Substantia nigra (tissue), 51 donors: ENCODE measurements at places on chromosomes 16 and 17.

DNA sequence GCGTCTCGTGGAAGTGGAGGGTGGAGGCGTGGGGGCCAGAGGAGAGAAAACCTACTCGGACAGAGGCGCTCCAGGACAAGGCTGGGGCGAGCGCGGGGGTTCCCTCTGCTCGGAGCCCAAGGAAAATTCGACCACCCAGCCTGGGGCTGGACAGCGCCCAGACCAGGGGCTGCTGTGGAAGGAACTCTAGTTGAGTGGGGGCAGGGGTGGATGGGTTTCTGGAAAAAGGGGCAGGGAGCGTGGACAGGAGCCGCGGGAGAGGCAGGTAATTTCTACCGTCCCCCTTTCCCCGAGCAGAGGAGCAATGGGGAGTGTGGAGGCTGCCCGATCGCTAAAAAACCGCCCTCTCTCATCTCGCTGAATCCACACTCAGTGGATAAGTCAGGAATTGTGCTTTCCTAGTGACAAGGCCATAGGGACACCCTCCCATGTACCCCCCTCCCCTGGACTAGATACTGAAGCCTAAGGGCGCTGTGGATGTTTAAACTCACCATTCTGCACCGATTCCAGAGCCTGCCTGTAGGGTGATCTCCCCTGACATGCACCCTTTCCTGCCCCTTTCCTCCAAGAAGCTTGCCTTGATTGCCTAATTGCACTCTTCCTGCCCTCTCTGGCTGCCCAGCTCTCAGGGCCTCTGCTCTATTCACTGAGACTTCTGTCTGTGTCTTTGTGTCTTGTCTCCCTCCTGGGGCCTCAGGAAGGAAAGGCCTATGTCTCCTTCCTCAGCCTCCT lies 90.7 kb upstream of the TMEM97 start:
- no peak for DNase-seq

DNA sequence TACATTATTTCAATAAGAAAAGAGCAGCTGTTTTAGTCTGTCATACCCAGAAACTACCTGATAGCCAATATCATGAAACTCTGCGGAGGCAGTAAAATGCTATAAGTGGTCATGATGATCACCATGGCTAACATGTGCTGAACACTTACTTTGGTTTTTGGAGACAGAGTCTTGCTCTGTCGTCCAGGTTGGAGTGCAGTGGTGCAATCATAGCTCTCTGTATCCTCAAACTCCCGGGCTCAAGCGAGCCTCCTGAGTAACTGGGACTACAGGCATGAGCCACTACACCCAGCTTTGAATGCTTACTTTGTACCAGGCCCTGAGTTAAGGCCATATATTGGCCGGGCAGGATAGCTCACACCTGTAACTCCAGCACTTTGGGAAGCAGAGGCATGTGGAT lies 101.2 kb upstream of the DHX40 start:
- DNase-seq = no peak

GRCh38 chr17:61431594-61432311 lies 20.5 kb upstream of the TBX4 start:
- DNase-seq = no peak

GRCh38 chr17:14737984-14738651 lies 437.2 kb downstream of the HS3ST3B1 start:
- DNase-seq = no peak

- no peak for DNase-seq
These were observed 14.6 kb downstream of the GNGT2 start for GRCh38 chr17:49195751-49196150.

DNA sequence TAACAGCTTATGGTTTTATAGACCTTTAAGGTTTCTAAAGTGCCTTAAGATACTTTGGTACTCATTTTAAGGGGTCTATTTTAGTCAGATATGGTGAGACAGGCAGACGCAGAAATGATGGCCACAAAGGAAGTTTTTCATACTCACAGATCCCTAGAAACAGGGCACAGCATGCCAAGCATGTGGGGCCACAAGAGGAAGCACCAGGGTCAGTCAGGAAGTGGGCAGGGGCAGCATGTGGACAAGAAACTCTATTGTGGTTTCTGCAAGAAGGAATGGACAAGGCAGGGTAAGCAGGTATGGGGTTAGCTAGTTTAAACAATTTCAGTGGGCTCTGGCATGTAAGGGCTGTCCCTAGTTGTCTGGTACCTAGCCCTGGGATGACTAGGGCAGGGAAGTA lies 8.5 kb downstream of the EFCAB3 start:
- peak; percentile 1 for DNase-seq

- peak; percentile 23 for DNase-seq
These were observed 43.6 kb downstream of the NOS2 start for GRCh38 chr17:27756467-27757371.

DNA sequence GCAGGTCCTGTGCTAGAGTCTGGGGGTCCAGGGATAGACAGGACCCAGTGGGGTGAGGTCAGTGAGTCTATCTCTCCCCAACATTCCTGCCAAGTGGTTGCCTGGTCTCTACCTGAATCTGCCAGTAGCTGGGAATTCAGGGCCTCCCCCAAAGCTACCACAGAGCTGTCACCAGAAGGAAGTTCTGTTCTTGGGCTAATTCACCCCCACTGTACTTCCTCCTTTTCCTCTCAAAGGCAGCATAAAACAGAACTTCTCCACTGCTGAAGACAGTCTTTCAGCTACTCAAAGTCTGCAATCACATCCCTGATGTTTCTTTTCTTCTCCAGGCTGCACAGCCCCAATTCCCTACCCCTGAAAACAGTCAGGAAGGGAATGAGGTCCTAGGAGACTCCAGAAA lies 8.7 kb downstream of the CAMTA2 start:
- DNase-seq = no peak

DNA sequence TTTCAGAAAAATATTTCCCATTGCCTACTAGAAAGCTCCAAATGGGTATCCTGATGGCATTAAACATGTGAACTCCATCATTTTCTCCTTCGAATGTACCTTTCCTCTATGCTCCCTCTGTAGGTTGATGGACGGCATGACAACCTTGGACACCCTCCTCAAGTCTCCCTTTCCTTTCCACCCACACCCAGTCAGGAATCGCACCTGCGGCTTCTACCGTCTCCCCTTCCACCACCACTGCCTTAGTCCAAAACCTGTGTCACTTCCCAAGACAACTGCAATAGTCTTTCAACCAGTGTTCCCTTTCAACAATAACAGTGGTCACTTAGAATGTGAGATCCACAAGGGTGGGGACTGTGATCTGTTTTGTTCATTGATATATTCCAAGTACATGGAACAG lies 233.1 kb upstream of the AXIN2 start:
- DNase-seq = no peak
